ENCODE measurements at places on chromosomes 12 and 14.

DNA sequence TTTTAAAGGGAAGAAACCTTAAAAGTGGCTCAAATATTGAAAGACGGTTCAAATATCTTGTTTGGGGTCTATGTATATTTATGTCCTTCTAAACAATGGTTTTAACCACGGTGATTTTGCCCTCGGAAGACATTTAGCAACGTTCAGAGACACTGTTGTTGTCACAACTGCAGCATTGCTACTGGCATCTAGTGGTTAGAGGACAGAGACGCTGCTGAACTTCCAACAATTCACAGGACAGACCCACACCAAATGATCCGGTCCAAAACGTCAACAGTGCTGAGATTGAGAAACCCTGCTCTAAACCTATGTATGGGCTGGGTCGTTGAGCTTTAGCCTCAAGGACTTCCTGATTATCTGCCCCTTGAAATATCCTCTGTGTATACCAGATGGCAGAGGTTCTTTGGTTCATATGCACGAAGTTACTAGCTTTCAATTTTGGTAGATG, 1.7 kb downstream of the ANGEL1 start:
- no peak for DNase-seq

GRCh38 chr14:92389598-92390158, 66.7 kb downstream of the SLC24A4 start:
- DNase-seq: no peak

GRCh38 chr12:31406345-31406744, 80.4 kb upstream of the SINHCAF start:
- DNase-seq: no peak

GRCh38 chr14:35304812-35305462, 12.8 kb downstream of the PSMA6 start:
- DNase-seq: no peak

DNA sequence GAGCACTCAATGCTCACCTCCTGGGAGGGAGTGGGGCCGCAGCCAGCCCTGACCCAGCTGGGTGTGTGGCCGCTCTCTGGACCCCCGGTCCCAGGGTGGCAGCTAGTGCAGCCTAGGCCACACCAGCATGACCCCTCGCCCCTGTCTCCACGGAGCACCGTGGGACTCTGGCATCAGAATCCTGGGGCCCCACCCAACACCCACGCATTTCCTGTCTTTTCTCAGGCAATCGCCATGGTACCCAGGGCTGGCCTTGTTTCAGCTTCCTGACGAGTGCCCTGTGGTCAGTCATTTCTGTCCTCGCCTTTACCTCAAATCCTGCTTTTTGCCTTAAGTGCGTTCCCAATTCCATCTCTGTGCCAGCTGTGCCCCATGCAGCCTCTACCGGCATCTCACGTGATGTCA, 15.9 kb downstream of the PACS2 start:
- DNase-seq: no peak

- DNase-seq: no peak
These were observed 433.0 kb downstream of the LRIG3 start for GRCh38 chr12:58487255-58487654.

DNA sequence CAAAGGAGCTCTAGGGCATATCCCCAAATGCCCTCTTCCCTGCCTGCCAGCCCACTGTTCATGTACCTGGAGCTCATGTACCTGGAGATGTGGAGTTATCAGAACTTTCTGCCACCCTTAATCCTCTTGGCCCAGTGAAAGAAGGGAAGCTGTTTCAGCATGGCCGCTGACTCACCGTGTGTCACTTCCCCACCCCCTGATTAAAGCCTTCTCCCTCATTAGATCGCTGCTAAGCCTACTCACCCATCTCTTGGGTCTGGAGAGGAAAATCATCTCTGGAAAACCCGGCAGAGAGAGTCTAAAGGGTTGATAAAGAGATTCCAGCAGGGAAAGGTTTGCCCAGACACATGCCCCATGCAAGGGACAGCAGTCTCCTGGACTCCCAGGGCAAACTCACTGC, 4.5 kb upstream of the LTBP2 start:
- DNase-seq: no peak

DNA sequence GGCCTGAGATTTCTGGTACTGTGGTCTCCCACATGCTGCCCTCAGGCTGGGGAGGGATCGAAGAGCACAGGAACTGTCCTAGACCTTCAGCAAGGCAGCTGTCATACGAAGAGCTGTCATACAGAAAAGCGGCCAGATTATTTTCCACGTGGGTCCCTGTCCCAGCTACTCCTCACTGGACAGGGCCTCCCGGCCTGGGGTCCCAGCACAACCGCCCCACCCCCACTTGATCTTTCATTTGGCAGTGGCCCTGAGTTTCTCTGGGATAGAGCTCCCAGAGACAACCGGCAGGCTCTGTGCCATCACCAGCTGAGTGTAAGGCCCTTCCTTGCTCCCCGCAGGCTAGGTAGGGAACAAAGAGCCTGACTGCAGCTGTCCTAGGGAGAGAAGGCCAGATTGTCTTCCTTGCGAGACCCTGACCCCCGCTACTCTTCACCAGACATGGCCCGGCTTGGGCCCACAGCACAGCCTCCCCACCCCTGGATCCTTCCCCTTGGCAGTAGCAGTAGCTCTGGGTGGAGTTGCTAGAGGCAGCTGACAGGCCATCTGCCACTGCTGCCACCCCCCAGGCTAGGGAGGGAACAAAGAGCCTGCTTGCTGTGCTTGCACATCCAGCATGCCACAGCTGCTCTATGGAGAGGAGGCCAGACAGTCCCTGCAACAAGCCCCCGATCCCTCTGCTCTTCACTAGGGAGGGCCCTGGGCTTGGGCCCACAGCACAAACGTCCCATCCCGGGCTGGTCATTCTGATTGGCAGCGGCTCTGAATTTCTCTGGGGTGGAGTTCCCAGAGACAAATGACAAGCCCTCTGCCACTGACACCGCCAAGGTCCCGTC, 3.1 kb upstream of the OR4N2 start:
- no peak for DNase-seq

Data from WTC11 (cell line).